Activated CD4-positive, alpha-beta T cell treated with anti-CD3 and anti-CD28 coated beads, Interleukin-2, amount 50 U/mL, for 48 hours (primary cell): ENCODE measurements at places on chromosomes 7 and 10.

- DNase-seq: no peak
These were observed 1355.5 kb upstream of the LRRTM3 start for GRCh38 chr10:65570143-65571010.

DNA sequence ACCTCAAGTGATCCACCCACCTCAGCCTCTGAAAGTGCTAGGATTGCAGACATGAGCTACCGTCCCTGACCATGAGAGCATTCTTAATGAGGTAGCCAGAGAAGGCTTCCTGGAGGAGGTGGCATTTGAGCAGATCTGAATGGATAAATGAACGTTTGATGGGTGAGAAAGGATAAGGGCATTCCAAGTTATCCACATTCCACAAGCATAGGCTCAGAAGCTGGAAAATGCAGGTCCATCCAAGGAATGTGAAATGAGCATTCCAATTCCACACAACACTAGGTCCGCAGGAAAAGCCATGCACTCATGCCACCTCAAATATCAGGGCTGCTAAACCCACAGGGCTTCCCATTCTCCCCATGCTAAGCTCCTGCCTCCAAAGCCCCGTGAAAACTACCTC is 17.0 kb downstream of the TMEM130 start:
- DNase-seq: no peak

DNA sequence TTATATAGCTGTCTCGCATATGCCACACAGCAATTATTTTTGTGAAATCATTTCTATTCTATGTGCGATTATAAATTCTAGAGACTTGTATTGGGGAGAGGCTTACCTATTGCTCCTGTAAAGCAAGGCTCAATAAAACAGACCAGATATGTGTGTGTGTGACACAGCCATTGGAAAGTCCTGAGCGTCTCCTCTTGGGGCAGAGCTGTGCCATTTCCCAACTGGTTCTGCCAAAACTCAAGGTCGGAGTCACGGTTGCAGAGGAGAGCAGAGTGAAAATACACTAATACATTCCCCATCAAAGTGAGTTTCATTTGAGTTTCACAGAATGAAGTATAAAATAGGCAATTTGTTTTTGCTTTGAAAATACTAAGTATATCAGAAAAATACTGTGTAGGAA is 567.4 kb upstream of the FZD8 start:
- DNase-seq: no peak

DNA sequence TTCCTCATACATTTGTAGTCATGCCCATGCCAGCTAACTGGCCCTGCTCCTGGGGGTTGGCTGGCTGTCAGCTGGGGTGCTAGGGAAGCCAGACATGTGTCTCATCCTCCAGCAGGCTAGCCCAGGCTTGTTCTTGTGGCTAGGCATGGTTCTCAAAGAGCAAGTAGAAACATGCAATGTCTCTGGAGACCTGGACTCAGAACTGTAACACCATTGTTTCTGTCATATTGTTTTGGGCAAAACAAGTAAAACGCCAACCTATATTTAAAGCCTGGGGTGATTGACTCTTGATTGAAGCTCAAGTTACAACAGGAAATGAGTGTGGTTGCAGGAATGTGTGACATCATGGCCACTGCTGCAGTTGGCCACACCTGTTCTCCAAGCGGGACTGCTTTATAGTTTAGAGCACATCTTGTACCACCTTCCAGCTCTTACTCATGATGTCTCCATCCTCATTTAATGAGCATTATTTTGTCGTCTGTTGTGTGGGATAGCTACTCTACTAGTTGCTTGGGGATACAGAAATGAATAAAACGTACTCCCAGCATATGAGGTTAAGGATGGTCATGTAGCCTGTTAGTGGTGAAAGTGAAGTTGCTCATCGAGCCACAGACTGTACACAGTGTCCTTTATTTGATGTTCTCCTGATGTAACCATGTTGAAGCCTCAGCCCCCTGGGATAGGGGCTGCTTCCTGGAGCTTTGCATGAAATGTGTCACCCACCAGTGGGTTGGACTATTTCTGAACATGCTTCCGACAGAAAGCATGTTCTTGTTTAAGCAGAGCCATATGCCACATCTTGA is 168.4 kb downstream of the SORCS3 start:
- DNase-seq: no peak

GRCh38 chr10:34505338-34505737 is 309.8 kb downstream of the PARD3 start:
- no peak for DNase-seq

- DNase-seq: no peak
These were observed 12.7 kb downstream of the CNTNAP2 start for GRCh38 chr7:146129296-146129695.

- DNase-seq: no peak
These were observed 92.0 kb downstream of the SFMBT2 start for GRCh38 chr10:7318836-7319235.
